Right lung (tissue), 10 donors: ENCODE measurements at places on chromosomes 4 and X. TPM values are rescaled to one million over a fixed set of nuclear protein-coding genes. Genes with fewer than 3 reads are reported as not detected.
A peak's percentile ranks its signal among the peaks of the same experiment; 100 is the strongest.

DNA sequence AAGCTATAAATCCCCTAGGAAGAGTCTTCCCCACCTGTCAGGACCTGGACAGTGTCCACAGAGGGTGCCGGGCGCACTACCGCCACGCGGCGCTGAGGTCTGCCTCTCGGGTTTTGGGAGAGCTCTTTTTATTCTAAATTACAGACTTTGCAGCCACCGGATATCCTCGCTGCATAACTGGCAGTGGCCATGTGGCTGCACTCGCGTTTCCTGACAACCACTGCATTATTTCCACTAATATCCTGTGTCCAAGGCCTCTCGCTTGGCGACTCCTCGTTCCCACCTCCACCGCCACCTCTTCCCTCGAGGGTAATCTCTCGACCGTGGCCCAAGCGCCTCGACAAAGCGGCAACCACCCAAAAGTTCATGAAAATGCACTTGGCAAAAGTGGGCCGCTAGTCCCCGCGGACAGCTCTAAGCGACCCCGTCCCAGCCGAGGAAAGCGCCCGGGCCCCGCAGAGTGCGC, 512 bp upstream of the TMEM131L start:
- DNase-seq = peak; percentile 71

DNA sequence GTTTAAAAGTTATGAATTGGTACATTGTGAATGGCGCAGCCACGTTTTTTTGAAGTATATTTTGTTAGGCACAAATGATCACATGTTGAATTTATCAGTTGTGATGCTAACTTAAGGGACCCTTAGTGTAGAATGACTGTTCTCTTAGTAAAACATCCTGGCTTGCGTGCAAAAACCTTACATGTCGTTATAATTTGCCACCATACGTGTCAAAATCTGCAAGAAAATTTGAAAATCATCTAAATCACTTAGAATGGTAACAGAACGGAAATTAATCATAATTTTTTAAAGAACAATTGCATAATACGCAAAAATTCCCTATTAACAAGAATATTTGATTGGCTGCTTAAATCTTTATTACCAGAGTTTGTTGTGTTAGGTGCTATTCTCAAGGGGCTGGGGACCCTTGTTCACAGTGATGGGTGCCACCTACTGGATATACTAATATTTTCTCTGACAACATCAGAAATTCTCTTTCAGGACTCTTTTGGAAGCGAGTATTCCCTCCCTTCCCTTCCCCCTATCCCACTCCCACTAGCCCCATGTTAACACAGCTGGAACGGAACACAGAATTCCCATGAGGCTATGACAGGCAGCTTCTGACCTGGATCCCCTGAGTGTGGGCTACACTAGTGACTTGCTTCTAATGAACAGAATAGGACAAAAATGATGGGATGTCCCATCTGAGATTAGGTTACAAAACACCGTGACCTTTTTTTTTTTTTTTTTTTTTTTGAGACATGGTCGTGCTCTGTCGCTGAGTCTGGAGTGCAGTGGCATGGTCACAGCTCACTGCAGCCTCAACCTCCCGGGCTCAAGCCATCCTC, 71.8 kb downstream of the SUPT20HL2 start:
- peak; percentile 31 for DNase-seq

DNA sequence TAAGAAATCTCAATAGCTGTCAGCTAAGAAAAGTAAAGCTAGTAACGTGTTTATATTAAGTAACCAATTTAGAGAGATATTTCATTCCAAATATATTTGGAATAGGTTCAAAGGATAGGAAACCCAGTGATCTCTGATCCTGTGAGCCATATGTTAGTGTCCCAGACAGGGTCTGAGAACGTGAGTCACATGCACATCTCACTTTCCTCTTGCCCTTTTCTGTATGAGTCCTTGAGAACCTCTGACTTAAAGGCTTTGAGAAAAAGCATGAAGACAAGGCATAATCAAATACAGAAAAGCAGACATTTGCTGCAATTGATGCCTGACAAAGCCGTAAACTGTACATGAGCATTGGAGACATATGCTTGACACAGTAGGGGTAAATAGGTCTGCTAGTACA, 655.1 kb upstream of the ADGRL3 start:
- DNase-seq = no peak

DNA sequence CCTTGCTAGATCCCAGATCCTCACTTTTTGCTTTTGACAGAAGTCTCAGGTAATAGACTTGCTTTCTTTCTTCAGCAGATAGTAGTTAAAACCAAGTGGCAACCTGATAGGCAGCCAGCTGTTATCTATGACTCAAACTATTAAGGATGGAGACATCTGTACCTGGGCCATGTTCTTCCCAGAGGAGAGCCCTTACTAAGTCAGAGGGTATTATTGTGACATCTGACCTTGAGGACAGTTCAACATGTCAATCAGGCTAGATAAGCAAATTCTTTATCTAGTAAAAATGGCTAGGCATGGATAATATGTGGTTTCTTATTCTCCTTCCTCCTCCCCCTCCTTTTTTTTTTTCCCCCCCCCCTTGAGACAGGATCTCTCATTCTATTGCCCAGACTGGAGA, 39.2 kb downstream of the TRIM2 start:
- no peak for DNase-seq

DNA sequence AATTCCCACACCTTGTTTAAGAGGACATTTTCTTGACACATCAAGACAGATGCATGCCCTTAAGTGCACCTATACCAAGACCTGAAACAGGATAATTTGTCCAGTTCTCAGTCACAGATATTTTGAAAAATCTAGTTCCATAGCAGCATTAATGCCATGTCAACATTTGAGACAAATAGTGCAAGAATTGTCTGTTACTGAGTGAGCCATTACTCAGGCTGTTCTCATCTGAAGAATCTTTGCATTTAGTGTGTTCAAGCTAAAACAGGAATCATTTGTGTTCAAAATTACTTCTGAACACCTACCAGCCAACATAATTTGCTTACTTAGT, 354.9 kb downstream of the KCNIP4 start:
- DNase-seq = no peak

DNA sequence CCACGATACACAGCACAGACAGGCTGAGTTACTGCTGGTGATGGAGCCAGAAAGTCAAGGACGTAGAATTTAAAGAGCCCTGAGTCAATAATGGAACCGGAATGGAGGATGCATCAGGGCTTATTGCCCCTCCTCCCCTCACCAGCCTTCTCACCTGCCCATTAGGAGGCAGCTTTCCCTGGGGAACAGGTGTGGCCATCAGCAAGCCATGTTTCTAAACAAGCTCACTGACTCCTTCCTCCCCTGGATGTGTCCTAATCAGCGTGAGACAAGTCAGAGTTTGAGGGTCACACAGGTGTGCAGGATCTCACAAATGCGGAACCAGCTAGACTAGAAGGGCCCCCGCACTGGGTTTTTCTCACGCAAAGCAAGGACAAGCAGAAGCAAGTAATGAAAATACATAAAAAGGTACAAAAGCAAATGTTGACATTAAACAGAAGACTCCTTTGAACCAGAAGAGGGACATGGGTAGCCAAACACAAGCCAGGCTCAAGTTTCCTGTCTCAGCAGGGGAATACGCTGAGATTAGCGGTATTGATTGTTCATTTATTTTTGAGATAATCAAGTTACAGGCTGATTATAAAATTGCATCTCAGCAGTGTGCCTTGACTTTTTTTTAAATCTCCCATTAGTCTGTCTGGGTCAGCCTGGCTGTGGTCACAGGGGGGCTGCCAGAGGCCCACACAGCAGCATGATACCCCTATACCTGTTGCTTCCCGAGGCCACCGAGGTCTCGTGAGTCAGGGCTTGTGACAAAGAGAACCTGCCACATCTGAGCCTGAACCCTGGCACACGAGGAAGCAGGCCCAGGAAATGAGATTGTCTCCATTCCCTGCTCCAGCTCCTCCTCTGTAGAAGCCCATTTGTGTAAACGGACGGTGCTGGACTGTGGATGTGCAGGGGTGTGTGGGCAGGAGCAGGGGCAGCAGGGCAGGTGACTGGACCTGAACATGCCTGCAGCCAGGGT, 37.4 kb downstream of the CCKAR start:
- no peak for DNase-seq

DNA sequence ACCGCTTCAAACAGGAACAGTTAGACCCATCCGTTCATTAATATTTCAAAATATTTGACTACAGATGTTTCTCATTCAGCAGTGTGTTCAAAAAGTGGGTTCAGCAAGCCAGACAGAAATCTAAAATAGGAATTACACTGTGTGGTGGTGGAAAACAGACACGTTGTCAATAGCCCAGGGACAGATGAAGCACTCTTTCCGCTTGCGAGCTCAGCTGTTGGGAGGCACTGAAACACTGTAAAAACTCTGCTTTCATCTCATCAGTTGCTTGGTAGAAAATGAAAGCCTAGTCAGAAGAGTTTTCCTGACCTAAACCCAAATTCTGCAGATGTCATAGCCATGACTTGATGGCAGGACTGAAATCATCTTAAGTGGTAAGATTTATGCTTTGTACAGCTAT, 38.5 kb downstream of the LRP2BP start:
- no peak for DNase-seq

DNA sequence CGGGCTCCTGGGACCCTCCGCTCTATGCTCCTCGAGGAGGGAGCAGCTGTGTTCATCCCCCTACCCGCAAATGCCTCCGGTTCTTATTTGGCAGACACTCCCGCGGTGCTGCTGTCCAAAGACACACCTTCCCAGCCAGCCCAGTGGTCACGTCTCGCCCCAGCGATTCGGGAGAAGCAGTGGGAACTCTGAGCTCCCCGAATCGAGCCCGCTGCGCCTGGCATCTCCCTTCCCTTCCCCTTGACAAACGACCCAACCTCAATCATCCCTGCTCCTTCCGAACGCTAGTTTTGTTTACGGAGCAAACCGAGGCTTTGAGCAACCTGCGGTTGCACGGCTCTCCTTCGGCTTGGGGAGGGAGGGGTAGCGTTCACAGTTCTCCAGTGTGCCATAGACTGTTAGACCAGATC, 317 bp upstream of the FRMPD4 start:
- DNase-seq = no peak

DNA sequence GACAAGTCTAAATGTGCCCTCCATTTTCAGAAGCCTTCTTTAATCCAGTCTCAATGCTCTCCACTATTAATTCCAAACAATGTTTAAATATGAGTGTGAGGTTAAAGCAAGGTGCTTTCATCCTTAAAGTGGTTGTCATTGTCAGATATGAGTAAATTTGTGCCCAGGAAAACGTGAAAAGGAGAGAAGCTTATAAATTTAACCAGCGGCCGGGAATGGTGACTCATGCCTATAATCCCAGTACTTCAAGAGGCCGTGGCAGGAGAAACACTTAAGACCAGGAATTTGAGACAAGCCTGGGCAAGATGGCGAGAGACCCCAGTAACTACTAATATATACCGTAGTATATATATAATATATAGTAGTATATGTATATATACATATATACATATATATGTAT, 270.0 kb downstream of the ARHGAP24 start:
- DNase-seq = no peak

DNA sequence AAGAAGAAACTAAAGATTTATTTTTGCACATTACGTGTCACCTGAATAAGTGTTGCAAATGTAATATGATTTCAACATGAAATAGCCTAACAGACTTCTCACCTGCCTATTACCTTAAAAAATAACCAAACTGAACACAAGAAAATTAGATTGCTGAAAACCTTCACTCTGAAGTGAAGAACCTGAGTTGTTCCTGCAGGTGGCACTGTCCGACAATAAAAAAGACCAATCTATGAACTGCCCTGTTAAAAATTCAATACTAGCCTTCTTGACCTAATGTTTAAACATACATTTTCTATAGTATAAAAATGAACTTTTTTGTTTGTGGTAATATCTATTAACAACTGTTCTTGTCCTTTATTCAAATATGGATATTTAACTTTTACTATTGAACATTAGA, 69.2 kb upstream of the PNPLA4 start:
- DNase-seq = peak; percentile 29

DNA sequence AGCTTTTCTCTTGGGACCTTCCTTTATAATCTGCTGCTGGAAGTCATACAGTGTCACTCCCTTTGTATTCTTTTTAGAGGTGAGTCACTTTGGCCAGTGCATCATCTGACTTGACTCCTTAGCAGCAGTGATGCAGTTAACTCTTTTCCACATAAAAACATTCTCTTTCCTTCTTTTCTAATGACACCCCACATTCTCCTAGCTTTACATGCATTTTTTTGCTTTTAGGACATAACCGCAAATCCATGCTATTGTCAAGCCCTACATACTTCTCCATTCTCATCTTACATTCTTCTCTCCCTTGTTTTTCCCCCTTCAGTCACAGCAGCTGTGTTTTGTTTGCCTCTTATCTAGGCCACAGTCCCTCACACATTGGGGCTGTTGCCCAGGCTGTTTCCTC, 55.1 kb downstream of the ZNF330 start:
- no peak for DNase-seq

The SOWAHD gene
- 0.50 TPM for polyA plus RNA-seq

The ARR3 gene
- polyA plus RNA-seq = 0.56 TPM
